Femur (tissue), 1 donor: ENCODE measurements at places on chromosomes 5 and 9.

GRCh38 chr9:14256588-14256987 is 57.4 kb downstream of the NFIB start:
- no peak for DNase-seq

DNA sequence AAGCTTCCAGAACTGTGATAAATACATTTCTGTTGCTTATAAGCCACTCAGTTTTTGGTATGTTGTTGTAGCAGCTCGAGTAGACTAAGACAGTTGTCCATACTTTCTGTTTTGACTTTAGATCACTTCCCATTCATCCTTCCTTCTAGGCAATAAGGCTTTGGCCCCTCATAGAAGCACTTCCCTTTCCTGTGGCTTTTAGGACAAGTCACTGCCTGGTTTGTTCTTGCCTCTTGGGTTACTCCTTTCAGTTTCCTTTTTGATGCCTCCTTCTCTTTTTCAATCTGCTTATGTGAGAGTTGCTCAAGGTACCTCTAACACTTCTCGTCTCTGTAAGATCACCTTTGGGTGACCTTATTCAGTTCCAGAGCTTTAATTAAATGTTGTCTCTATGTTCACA is 72.4 kb upstream of the NTRK2 start:
- no peak for DNase-seq

DNA sequence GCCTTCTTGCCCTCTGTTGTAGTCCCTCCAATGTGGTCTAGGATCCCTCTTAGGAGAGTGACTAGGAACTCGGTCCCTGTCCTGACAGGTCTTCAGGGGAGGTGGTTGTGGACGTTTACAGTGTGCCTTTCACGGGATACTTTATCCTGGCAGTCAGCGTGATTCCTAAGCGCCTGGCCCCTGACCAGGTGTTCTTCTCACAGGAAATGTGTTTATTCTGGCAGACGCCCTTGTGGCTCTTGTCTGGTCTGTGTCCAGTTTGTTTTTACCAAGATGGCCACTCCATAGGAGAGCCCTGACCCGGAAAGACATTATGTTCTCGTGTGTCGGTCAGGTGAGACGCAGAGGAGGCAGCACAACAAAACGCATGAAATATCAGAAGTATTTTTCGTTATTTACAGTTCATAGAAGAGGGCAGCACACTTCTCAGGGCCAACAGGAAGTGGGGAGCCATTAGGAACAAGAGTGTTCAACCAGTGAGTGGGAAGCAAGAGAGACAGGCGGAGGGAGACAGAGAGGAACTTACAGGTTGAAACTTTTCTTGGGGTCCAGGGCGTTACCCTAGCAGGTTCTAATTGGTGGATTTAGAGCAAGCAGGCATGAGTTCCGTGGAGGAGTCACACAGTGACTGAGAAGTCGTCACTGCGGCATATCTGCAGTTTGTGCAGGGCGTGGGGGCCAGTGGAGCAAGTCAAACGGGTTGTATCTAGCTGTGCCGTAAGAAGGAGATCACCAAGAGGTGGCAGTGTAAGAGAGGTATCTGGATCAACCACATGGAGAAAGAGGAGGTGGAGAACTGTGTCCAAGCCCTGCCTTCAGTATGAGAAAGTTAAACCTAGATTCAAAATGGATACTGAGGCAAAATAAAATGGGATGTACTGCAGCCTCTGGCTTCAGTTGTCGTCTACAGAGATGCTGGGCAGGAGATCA is 412.9 kb downstream of the ZSWIM6 start:
- DNase-seq: no peak

- no peak for DNase-seq
Observed at GRCh38 chr5:143004361-143005145, 234.4 kb downstream of the ARHGAP26 start.

- no peak for DNase-seq
Observed at GRCh38 chr9:96331236-96331947, 29.4 kb upstream of the HSD17B3 start.

GRCh38 chr5:17732351-17732923 is 98.2 kb downstream of the TAF11L14 start:
- no peak for DNase-seq

- DNase-seq: peak; percentile 89
Observed at GRCh38 chr5:150180241-150181026, 9.4 kb upstream of the SLC6A7 start.

DNA sequence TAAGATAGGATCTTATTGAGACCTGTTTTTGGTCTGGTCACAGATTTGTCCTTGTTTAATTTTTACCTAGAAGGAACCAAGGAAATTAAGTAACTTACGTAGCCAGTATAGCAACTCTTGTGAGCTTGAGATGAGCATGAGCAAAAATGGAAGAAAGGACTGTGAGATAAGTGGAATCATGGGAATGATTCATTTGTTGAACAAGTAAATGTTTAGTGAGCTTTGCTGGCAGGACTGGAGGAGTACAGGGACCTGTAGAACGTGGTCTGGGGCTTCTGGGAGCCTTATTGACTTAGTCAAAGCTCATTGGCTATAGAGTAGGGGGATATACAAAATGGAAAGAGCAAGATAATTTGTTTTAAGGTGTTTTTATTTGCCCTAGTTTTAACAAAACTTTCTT is 3.0 kb downstream of the RAD23B start:
- no peak for DNase-seq

DNA sequence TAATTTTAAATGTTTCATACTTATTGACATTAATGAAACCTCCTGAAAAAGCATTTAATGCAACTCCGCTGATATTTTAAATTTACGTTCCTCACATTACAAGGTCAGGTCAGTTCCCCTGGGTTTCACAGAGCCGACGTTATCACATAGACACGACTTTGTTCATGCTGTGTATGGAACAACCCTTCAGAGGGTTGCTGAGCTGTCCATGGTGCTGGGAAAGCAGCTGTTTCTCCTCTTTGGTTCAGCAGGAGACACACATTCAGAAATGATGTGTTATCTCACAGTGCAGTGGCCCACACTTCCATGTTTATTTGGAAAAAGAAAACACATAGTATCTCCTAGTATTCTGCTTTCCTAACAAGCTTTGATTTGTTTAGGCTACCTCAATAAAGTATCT is 53.5 kb downstream of the PPP2R2B start:
- DNase-seq: peak; percentile 37

GRCh38 chr5:162091336-162091735 is 23.8 kb downstream of the GABRG2 start:
- no peak for DNase-seq

- no peak for DNase-seq
Observed at GRCh38 chr5:7420510-7421280, 24.8 kb downstream of the ADCY2 start.

- no peak for DNase-seq
Observed at GRCh38 chr5:14123551-14123950, 19.6 kb upstream of the TRIO start.

DNA sequence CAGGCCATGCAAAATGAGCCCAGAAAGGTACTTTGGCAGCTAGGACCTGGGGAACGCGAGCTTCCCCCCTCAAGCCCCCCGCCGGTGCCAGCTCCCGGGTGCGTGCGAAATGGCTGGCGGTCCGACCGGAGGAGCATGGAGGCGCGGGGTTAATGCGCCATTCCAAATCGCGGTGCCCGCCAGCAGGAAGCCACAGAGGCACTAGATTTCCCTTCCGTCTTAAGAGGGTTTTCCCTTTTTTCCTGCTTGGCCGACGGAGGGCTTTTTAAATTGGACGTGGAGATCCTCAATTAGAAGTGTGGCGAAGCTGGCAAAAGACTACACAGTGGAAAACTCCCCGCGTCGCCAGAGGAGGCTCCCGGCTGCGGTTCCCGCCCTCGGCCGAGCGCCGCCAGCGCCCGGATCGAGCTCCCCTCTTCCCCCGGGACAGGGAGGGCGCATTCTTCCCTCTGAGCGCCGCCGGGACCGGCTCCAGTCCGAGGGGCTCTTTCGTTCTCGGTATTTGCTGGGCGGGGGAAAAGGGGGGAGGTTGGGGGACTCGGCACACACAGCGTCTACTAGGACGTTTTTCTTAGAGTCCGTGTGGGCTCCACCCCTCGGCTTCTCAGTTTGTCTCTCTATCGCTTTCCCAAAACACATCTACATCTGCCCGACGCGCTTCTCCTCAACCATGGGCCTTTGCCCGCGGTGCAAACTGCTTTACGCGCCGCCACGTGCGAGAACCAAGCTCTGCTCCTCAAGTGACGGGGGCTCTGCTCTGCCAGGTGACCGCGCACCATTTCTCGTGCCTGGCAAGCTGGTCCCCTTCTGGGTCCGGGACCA is 3.0 kb downstream of the GDNF start:
- peak; percentile 69 for DNase-seq

DNA sequence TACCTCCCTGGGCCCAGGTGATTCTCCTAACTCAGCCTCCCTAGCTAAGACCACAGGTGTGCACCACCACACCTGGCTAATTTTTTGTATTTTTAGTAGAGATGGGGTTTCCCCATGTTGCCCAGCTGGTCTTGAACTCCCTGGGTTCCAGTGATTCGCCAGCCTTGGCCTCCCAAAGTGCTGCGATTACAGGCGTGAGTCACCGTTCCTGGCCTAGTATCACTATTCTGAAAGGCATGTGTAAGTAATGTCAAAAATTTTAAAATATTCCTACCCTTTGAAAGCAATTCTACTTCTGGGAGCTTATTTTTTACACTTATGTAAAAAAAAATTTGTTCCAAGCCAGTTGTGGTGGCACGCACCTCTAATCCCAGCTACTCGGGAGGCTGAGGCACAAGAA is 27.1 kb upstream of the TLE1 start:
- no peak for DNase-seq
